Smooth muscle cell of trachea (primary cell): ENCODE measurements at places on chromosomes 6 and 20. TPM values are rescaled to one million over a fixed set of nuclear protein-coding genes. Genes with fewer than 3 reads are reported as not detected.

The EDN3 gene
- not detected in 2 replicates for total RNA-seq

The PTCRA gene
- total RNA-seq, result not detected in 2 replicates

The IMPG1 gene
- not detected in 2 replicates for total RNA-seq

The RAE1 gene
- 30.9 and 53.5 TPM in 2 replicates for total RNA-seq

The OOEP gene
- total RNA-seq, result 0.29 TPM in 1 of 2 replicates, not detected in the other

The HTR1E gene
- not detected in 2 replicates for total RNA-seq

The HLA-DOB gene
- total RNA-seq, result 0.29 TPM in 1 of 2 replicates, not detected in the other

The ZNF311 gene
- total RNA-seq, result 1.8 and 1.9 TPM in 2 replicates

The NSFL1C gene
- 19.8 and 35.3 TPM in 2 replicates for total RNA-seq

The PSORS1C2 gene
- total RNA-seq, result not detected in 2 replicates

The MPC1 gene
- total RNA-seq, result 24.8 and 31.0 TPM in 2 replicates

The PCSK2 gene
- total RNA-seq, result 0.17 TPM in 1 of 2 replicates, not detected in the other

The GTSF1L gene
- not detected in 2 replicates for total RNA-seq

The MYL9 gene
- total RNA-seq, result 15.1 and 28.3 TPM in 2 replicates

The BPIFA3 gene
- total RNA-seq, result not detected in 2 replicates

The BPIFA1 gene
- total RNA-seq, result not detected in 2 replicates

The CYP24A1 gene
- total RNA-seq, result not detected in 2 replicates

The GNMT gene
- total RNA-seq, result 0.15 and 0.17 TPM in 2 replicates

The KCNS1 gene
- 0.29 and 2.5 TPM in 2 replicates for total RNA-seq

The MDN1 gene
- 22.7 and 22.8 TPM in 2 replicates for total RNA-seq

The C20orf96 gene
- 3.0 and 7.9 TPM in 2 replicates for total RNA-seq
